ENCODE measurements at places on chromosomes 4 and X. TPM values are rescaled to one million over a fixed set of nuclear protein-coding genes. Genes with fewer than 3 reads are reported as not detected.

DNA sequence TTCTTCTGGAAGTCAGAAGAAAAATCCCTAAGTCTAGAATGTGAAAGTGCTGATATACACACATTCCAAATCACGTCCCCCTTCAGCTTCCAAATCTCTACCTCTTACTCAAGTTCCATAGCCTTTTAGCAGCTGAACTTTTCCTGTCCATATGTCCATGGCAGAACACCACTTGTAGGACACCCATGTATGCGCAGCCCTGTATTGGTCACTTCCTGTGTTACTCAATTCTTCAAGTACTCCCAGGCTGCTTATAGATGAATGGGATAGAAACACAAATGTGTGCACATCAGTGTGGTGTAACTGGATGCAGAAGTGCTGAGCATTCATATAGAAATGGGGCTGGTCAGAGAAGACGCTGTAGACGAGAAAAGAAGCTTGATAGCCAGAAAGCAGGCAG lies 18.8 kb downstream of the SRPX2 start:
- DNase-seq = no peak

- DNase-seq = peak; percentile 63
These were observed at the start of gene NSUN7 for GRCh38 chr4:40749717-40750460. TSS of gene NSUN7 (plus strand) at chr4:40749955. CDS start at chr4:40750694, 739 bp downstream.

- peak; percentile 98 for DNase-seq
These were observed 410 bp upstream of the AMER1 start for GRCh38 chrX:64205735-64206501.

DNA sequence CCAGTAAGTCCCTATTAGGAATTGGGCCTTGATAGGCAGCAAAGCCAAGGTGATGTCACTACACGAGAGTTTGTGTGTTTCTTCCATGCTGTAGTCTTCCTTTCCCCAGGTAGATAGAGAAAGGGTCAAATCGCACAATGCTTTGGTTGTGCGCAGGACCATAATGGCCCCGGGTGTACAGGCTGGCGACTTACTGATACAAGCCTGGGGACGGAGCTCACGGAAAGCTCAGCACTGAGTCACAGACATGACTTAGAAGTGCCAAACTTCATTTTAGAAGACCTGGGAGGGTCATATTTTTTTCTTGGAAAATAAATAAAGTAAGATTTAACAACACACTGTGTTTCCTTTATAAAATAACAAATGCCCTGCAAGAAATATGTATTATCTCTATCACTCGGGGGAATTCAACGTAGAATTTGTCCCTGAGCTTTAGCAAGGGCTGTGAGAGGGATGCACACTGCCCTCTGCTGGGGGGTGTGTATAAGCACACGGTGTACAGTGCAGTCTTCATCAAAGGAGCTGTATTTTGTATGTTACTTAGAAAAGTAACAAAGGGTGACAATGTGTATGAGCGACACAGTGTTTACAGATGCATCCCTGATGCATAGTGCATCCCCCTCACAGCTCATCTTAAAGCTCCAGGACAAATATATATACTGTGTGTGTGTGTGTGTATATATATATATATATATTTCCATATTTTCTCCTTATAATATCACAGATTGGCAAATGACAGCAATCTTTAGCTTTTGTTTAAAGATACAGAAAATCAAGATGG lies 254.5 kb upstream of the VEGFC start:
- DNase-seq = peak; percentile 62

DNA sequence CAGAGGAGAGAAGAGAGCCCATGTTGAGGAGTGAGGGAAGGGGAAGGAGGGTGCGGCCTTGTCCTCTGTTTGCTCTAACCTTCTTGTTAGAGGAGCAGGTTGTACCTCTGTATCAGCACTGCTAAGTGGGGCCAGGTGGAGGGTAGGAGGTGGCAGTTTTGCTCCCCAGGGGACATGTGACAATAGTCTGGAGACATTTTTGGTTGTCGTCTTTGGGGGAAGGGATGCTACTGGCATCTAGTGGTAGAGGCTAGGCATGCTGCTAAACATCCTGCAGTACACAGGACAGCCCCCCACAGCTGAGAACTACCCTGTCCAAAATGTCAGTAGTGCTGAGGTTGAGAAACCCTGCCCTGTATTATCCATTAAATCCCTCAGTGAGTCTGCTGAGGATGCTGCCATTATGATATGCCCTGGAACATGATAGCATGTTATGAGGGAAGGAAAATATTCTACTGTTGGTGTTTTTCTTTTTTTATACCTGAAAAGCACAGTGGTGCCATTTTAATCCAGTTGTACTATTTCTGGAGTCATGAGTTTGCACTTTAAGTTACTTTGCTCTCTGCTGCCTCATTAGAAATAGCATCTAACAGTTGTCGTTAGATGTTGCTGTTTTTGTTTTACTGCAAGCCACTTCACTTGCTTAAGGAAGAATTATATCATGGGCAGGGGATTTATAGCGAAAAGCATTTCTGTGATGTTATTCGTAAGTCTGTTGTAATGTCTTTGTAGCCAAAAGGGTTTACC lies 90.6 kb downstream of the LRP2BP start:
- DNase-seq = no peak

GRCh38 chr4:20570981-20571715 lies 129.1 kb upstream of the PACRGL start:
- no peak for DNase-seq

DNA sequence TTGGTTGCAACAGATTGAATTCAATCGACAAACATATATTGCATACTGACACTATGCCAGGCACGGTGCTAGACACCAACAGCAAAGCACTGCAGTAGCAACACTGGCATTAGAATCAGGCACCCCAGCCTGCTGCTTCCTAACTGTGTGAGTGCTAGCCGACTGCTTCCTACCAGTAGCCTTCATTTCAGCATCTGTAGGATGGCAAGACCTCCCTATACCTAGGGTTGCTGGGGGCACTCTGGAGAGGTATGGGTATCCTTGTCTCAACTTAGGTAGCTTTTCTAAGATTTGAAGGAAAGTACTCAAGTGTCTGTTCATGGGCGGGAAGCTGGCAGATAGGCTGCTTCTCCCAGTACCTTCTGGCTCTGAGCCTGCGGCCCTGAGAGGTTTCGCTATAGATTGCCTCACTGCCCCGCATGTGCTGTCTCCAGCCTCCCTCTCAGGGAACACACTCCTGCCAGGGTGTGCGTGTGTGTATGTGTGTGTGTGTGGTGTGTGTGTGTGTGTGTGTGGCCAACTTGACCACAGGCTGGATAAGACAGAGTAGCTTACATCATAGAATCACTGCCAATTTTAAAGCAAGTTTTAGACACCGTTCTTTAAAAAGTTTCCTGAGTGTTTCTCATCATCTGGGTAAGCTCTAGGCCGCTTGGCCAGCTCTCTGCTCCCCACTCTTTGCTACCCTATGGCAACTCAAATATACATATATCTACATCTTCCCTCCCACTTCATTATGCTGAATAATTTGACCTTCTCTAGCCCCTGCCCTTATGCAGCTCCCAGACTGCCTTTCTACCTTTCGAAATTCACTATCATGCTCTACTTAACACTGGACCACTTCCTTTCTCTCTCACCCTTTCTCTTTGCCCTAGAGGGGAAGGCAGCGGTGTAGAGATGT lies 97.0 kb upstream of the PJA1 start:
- peak; percentile 9 for DNase-seq

DNA sequence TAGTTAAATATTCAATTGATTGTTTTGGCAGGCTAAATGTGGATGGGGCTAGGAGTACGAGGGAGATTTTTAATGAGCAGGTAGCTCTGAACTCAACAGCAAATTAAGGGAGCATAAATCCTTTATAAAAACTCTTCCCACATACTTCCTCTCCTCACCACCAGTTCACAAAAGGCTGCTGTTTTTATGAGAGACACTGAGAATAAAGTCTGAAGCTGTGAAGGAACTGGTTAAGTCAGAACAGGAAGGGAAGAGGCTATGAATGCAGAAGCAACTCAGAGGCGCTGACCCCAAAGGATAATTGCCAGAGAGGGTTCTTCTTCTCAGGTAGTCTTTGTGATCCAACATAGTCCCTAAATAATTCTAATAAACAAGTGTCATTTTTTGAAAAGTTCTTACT lies 406.1 kb downstream of the GPM6A start:
- DNase-seq = no peak

- DNase-seq = no peak
These were observed at the start of gene MEPE for GRCh38 chr4:87832669-87833068. TSS of gene MEPE (plus strand) at chr4:87832969. CDS start at chr4:87834715, 1,746 bp downstream.

GRCh38 chr4:170675568-170676262 lies 586.0 kb upstream of the AADAT start:
- no peak for DNase-seq

GRCh38 chrX:56468441-56468840 lies 95.0 kb upstream of the UBQLN2 start:
- no peak for DNase-seq

Gene CSAG3
- not detected for polyA plus RNA-seq

Gene BEX1
- polyA plus RNA-seq = 57.3 TPM

Gene SCRG1
- 0.54 TPM for polyA plus RNA-seq

Gene CT45A5
- not detected for polyA plus RNA-seq

Gene SPARCL1
- polyA plus RNA-seq = 143 TPM

Gene GLRB
- 6.2 TPM for polyA plus RNA-seq

Gene GBA3
- polyA plus RNA-seq = 0.07 TPM

Gene SASH3
- polyA plus RNA-seq = 4.9 TPM

Gene UNC5C
- polyA plus RNA-seq = 4.7 TPM

Gene GLRA3
- polyA plus RNA-seq = 2.1 TPM
